ENCODE measurements at places on chromosomes 7 and 10. TPM values are rescaled to one million over a fixed set of nuclear protein-coding genes. Genes with fewer than 3 reads are reported as not detected.

PKD2L1 gene
- total RNA-seq = not detected

DNA sequence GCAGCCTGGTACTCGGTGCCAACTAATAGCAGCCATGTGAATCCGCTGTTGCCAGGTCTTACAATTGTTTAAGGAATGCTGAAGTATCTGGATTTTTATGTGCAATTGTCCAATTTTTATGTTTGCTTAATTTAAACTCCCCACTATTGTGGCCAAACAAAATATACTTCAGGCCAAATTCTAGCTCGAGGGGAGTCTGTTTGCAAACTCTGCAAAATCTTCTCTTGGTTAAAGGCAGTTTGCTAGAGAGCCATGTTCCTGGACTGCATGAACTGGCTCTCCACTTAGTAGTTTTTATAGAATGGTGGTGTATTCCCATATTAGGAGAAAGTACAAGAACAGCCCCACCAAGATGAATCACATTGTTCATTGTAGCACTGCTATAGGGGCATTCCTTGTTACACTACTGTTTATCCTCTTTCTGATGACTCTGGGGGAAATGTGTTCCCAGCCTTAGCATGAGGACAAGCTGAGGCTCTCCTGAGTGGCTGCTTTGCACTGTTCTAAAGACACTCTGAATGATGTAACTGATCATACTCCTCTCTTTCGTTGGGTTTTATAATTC lies 178.0 kb upstream of the GLI3 start:
- DNase-seq = no peak

NRG3 gene
- not detected for total RNA-seq

DNA sequence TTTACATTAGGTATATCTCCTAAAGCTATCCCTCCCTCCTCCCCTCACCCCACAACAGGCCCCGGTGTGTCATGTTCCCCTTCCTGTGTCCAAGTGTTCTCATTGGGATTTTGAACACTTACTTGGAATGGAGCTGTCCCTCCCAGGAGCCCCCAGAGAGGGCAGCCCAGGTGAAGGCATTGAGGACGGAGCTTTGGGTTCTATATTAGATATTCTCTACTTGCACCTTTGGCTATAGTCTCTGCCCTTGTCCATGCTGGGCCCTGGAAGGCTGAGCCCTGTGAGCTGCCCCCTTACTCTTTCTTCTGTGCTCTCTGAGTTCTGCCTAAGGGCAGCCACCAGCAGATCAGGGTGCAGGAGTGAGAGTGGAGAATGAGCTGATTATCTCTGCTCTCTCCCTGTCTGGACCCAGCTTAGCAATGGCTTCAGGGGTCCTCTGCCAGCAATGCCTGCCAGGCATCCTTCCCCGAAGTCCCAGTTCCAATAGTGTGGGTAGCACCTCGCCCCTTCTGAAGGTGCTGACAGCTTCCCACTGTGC lies 11.2 kb downstream of the ADRA2A start:
- no peak for DNase-seq

DNA sequence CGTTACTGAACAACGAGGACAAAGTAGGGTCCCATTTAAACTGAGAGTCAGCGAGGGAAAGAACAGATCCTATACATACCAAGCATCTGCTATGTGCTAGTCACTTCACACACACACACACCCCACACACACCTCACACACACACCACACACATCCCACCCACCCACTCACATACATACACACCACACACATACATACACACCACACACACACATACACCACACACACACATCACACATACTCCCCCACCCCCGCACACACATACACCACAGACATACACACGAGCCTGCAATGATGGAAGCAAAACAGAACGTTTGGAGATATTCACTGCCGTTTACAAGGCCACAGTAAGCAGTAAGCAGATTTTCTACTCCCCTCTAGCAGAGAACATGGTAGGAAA lies 607 bp upstream of the GRB10 start:
- no peak for DNase-seq

GRCh38 chr10:71769279-71769823 lies 4.0 kb downstream of the VSIR start:
- no peak for DNase-seq

- DNase-seq = no peak
Measured at GRCh38 chr7:7613210-7613609, 27.3 kb upstream of the UMAD1 start.

DNA sequence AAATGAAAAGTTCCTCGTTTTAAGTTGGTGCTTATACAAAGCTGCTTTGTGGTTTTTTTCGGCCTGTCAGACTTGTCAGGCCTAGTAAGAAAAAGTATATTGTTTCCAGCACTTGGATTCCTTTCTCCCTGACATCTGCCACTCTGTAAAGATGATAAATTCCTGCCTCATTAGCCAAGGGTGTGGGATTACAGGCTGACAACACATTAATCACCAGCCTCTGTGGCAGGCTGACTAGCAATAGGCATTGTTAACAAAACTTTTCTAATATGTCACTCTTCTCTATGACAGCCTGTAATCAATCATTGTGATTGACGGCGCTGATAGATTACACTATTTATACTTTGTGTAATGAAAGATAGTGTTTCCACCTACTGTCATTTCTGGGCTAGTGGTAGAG lies 682.5 kb downstream of the LRMDA start:
- no peak for DNase-seq

- DNase-seq = no peak
Measured at GRCh38 chr7:91436655-91437054, 172.4 kb downstream of the FZD1 start.

GRCh38 chr7:114354306-114354705 lies 60.3 kb upstream of the FOXP2 start:
- no peak for DNase-seq

DNA sequence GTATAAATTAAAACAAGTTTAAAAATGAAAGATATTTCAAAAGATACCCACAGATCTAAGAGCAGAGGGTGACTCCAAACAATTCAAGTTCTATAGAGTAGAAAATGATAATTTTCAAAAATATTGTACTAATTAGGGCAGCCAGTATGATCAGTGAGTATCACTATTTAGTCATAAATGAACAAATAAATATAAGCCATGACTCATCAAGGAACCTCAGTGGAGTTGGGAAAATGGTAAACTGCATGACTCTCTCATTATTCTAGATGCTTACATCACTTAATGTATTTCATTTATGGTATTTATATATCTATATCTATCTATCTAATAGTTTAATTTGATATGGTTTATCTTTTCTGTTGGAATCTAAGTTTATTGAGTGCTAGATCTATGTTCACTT lies 94.3 kb downstream of the THSD7A start:
- DNase-seq = no peak

OGDHL gene
- total RNA-seq = not detected

DNA sequence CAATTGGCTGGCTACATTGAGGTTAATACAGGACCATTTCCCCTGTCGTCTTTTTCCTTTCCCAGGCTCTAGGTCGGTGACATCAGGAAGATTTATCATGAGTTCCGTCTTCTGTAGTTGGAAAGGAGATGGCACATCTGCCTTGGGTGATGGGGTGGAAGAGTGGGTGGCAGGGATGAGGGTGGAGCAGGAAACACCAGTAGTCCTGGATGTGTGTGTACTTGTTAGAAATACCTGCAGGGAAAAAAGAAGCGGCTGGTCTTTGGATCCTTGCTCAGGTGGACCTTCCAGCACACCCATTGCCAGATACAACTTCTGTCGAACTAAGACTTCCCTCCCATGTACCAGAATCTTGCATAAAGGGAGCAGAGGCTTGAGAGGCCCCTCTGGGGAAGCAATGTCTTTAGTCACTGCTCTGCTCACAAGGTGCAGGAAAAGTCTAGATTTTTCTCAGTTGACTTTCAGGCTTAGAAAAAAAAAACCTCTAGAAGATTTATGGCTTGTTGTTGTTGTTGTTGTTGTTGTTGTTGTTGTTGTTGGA lies 516.8 kb upstream of the GALNT17 start:
- no peak for DNase-seq

DNA sequence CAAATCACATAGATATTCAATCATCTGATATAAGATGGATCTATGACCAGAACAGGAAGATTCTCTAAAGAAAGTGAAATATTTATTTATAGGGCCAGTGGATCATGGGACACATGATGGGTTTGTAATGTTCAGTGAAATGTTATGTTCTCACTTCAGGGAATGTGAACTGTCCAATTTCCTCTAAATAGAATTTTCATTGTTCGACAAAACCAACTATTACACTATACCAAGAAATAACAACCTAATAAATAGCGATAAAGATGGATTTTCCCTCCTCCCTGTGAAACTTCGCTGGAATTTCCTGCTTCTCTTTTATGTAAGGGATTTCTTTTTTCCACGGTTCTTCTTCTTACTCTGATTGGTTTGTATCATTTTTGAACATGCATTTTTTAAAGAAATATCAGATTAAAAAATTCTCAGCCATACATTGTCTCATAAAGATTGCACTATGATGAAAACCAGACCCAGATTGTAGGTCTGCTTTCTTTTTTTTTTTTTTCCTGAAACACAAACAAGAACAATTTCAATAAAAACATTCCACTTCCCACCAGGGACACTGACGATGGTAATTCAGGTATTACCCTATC lies 139.8 kb upstream of the ZEB1 start:
- DNase-seq = no peak

DNA sequence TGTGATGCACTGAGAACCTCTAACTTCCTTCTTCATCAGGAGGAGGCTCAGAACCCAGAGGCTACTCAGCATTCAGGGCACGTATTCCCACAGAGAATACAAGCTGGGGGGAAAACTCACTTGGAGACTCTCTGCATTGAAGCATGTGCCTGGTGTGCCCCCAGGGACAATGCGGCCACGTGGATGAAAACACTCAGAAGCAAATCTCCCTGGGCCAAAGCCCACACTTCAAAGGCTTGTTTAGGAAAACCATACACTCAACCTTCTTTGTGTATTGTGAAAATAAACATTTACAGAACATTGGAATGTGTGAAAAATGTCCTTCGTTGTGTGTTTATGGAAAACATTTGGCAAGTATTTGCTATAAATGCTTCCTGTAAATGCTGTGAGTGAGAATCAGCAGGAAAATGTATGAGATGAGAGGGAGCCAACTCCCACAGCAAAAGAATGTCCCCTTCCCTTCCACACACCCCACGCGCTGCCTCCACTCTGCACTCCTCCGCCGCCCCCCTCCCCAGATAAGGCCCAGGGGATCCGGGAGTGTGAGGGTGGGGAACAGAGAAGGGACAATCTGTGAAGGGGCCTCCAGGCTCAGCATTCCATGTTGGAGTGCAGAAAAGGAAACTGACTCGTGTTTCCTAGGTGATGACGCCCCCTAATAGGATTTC lies 339.5 kb downstream of the ELMO1 start:
- DNase-seq = peak; percentile 78

PRLHR gene
- total RNA-seq = not detected

Measured in SJSA1 (cell line).